ENCODE measurements at places on chromosomes 1 and 21.

- DNase-seq: no peak
Measured at GRCh38 chr1:33306653-33307493, 14.0 kb downstream of the A3GALT2 start.

- no peak for DNase-seq
Measured at GRCh38 chr1:24015221-24016210, 35.4 kb upstream of the SRSF10 start.

DNA sequence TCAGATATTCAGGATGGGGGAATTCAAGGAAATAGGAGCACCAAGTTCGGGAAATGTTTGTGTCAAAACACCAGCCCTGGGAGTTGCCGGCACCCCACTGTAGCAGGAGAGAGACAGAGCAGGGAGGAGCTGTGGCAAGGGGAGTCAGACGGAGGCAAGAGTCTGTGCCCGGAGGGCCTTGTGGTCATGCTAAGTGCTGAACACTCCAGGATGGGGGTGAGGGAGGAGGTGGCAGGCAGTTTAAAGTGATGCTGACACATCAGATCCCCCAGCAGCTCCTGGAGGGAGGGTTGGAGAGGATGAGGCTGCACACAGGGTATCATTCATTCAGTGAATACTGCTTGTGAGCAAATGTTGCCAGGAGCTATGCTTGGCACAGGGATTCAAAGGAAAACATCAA is 150.3 kb upstream of the ETV3 start:
- DNase-seq: no peak

DNA sequence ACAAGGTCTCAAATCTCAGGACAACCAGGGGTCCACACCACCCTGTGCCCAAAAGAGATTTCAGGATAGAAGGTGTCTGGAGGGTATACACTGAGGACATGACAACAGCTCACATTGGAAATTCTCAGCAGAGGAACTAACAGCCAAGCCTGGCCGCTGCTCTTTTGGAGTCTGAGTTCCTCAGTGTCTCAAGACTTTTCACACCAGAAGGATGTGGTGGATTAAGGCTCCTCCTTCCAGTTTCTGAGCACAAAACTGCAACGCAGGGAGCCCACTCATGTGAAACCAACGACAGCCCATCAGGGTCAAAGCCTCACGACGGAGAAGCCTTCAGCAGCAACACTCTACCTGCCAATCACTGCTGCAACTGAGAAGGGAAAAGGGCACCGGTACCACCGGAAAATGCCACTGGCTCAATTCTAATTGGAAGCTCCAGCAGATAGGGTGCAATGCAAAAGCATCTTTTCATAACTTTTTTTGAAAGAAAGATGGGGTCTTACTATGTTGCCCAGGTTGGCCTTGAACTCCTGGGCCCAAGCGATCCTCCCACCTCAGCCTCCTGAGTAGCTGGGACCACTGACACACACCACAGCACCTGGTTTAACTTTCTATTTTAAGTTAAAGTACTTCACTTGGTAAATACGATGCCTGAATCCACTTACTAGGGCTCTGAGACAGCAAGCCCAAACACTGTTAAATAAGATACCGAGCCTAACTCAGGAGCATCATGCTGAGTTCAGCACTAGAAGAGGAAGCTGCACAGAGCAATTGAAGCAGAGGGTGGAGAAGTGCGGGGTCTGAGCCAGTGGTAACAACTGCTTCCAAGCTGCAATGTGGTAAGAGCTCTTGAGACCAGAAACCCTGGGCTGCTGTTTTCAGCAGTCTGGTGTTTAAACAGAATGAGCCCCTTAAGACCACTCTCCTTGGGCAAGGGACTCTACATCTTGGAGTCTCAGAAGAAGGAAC is 7.8 kb downstream of the CAPZB start:
- DNase-seq: no peak

DNA sequence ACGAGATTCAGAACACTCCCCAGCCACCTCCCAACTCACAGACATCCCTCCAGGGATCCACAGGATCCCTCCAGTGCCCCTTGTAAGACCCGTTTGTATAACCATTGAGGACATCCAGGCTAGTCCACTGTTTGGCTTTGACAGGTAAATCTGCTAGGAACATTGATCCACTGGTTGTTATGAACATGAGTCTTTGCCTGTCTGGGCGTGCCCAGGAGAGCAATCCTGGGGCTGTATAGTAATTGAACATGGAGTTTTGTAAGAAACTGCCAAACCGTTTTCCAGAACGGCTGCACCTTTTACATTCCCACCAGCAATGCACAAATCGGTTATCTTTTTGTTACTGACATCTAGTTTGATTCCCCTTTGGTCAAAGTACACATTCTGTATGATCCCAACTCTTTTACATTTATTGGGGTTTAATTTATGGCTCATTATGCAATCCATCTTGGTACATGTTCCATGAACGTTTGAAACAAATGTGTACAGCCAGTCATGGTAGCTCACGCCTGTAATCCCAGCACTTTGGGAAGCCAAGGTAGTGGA is 88.7 kb downstream of the WDR4 start:
- no peak for DNase-seq

- no peak for DNase-seq
Measured at GRCh38 chr1:204885790-204886189, 15.1 kb downstream of the NFASC start.

DNA sequence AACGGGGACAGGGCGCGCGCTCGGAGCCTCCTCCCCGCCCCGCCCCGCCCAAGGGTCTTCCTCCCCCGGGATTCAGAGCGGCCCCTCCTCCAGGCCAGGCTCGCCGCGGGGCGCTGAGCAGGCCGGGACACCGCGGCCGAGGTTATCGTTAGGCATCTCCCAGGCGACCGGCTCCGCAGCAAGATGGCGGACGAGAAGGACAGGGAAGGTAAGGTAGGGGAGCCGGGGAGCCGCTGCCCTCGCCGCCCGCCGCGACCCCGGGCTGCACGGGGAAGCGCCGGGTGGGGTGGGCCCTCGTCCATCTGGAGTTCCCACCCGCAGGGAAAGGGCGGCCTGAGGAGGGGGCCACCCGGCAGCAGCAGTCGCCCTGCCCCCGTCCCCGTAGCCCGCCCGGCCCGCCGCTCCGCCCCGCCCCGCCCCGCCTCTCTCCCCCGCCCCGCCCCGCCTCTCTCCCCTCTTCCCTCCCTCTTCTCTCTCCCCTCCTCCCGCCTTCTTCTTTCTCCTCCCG is 105.9 kb upstream of the HNRNPU start:
- DNase-seq: no peak

DNA sequence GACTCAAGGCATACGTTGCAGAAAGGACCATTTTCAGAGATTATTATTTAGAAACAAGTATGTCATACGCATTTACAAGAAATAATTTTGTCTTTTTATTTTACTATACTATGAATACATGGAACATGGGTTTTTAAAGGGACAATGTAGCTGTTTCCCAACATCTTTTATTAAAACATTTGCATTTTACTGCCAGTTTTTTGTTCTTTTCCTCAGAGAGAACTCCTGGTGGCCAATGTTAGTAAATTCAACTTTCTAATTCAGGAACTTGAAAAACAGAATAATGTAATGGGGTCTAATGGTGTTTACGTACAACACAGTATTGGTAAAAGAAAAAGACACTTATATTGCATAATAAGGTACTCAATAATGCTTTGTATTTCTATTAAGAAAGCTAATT is 14.9 kb downstream of the PRDM2 start:
- DNase-seq: no peak

- no peak for DNase-seq
Measured at GRCh38 chr1:210398466-210398865, 69.8 kb downstream of the HHAT start.

DNA sequence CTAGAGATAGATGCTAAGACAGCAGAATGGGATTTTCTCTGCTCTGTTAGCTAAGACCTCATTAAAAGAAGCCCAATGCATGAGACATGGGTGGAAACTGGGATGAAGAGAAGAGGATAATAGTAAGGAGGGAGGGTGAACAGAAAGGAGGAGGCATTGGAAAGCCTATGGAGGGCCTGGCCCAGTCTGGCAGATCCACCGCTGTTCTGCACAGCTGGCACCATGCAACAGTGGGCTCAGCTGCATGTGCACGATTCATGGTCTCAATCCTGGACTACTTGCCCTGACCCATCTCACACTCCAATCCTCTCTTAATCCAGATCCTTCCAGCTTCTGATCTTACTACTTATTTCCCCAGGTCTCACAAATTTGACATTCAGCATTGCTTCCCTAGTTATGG is 2.2 kb downstream of the PHC2 start:
- DNase-seq: no peak
